NCI-H526 (cell line): ENCODE measurements at places on chromosomes 12 and 14.

GRCh38 chr14:61841145-61841544, 78.9 kb downstream of the SNAPC1 start:
- DNase-seq: no peak

DNA sequence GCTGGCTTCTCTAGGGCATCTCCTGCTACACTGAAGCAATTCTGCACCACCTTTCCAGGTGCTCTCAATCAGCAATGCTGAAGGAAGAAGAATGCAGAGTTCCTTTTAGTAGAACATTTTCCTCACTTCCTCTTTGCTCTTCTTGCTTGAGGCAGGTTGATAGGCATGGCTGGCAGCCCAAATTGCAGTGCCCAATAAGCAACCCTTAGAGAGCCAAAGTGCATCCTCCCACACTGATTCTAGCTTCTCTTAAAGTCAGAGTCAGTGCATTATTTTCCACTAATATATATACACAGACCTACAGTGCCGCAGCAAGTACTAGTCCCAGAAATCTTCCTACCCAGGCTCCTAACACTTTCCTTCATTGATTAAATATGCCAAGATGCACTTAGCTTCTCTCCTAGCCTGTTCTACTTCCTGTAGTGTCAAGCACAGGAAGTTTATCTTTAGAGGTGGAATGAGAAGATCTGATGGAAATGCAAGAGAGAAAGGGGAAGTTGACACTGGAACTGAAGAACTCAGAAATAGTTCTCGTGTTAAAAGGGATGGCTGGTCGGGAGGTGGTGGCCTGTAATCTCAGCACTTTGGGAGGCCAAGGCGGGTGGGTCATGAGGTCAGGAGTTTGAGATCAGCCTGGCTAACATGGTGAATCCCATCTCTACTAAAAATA, 132.7 kb downstream of the SSPN start:
- no peak for DNase-seq

DNA sequence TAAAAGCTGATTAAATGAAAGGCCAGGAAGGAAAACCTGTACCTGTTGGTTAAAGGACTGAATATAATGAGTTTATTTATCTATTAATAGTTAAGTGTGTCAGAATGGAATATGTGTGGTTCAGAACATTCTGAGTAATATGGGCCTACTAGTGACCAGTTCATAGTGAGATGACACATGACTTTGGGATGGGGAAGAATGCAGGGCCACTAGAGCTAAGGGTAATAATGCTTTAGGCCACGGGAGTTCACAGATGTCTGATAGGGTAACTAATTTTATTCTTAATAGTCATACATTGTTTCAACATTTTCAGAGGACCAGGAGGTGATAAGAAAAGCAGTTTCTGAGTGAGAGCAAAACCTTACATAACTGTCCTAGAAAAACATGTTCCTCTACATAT, 247.8 kb upstream of the OR4E1 start:
- DNase-seq: no peak

DNA sequence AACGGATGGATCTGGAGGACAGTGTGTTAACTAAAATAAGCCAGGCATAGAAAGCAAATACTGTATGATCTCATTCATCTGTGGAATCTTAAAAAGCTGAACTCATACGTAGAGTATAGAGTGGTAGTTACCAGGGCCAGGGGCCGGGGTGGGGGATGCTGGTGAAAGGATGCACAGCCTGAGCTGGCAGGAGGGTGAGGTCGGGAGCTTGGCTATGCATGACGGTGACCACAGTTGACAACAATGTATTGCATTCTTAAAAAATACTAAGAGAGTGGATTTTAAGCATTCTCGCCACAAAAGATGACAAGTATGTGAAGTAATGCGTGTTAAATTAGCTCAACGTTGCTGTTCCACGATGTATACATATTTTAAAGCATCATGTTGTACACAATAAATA, 351.3 kb downstream of the TMEM121 start:
- DNase-seq: no peak

GRCh38 chr14:61090432-61091216, 109.6 kb downstream of the SLC38A6 start:
- DNase-seq: no peak

DNA sequence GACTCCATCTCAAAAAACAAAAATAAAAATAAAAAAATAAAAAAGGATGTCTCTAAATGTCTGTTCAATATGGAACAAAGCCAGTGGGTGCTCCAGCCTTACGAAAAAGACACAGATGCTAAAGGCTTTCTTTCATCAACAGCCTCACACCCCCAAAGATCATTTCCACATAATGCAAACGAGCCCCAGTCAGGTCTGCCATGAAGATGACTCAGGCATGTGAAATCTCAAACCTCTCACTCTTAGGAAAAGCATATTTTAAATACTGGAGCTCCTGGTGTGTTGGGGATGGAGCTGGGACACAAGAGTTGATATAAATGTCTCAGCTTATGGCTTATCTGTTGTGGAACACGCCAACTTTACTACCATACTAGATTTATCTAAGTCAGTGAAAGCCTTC, 49.9 kb upstream of the PLXNC1 start:
- DNase-seq: no peak

- no peak for DNase-seq
Observed at GRCh38 chr12:57142121-57142520, 5.3 kb downstream of the LRP1-AS start.

DNA sequence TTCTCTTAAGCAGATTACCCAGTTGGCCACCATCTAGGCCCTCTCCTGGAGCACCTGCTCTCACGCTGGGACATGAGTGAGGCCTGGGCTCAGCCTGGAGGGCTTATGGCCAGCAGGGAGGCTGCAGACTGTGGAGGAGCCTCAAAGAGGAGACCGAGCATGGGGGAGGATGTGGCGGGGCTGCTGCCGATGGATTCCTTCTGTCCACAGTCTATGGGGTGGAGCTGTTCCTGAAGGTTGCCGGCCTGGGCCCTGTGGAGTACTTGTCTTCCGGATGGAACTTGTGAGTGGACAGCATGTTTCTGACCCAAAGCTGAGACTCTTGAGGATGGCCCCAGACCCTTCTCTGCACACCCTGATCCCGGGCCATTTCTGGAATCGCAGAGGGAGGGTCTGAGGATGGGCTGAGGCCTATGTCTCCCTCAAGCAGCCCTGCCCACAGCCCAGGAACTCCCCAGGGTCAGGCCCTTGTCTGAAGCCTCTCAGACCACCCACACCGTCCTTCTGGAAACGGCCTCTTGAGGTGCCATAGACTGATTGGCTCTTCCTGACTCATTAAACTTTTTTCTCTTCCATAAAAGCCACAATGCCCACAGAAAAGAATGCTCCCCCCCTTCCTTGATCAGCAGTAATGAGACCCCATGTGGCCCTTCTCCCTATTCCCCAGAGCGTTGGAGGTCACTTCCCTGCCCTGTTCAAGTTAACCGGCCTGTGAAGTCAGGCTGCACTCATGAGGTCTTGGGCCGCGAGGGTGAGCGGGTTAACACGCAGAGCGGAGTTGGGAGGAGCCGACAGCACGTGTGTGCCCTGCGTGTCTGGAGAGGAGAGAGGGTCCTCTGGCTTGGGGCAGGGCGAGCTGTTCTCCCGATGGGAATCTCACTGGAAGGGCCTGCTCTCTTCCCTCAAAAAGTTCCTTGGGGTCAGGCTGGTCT, 49.0 kb downstream of the SLC8B1 start:
- DNase-seq: no peak

DNA sequence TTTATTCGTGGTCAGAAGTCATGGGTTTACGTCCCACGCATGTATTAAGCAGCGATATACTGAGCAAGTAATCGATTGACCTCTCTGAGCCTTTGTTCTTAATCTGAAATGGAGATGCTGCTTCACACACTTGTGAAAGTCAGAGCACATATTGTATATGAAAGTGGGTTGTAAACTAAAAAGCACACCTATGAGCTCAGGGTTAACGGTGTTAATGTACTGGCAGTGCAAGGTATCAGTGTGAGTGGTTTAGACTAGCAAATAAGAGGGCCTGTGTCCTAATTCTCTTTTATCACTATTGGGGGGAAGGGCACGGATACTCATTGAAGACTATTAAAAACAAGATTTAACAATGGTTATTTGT, 676 bp downstream of the MRPL42 start:
- DNase-seq: peak; percentile 48

GRCh38 chr14:71314717-71315116, 407.5 kb downstream of the PCNX1 start:
- no peak for DNase-seq

DNA sequence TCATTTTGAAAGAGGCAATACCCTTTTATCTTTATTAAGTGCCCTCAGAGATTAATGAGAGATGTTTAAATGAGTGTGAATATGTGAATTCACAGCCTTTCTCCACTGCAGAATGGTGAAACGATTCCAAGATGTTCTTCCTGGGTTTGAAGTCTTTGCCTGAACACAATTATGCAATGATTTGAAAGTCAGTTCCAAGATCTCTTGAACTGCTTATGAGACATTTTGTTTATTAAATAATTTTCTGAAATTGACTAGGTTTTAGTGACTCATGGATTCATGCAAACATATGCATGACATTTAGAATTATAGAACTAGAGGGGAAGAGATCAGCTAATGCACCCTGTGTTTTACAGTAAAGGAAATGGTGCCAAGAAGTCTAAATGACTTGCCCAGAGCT, 118.1 kb upstream of the SLC38A2 start:
- DNase-seq: no peak

DNA sequence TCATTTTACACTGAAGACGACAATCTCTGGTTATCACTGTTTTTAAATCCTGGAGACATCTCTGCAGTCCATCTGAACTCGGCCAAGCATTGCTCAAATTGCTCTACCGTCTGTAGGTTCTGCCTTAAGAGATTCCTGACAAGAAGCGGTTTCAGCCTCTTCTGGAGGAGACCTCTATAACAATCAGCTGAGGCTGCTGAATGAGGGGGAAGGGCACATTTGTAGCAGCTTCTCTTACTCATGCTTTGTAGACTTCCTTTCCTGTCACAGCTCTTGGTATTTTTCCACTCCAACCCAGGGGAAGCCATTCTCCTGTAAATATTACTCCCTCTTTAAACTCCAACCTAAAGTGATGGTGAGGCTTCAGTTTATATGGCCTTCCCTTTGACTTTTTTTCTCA, 3.0 kb downstream of the ARG2 start:
- no peak for DNase-seq

GRCh38 chr12:130562716-130563115, 153.4 kb downstream of the RIMBP2 start:
- no peak for DNase-seq

DNA sequence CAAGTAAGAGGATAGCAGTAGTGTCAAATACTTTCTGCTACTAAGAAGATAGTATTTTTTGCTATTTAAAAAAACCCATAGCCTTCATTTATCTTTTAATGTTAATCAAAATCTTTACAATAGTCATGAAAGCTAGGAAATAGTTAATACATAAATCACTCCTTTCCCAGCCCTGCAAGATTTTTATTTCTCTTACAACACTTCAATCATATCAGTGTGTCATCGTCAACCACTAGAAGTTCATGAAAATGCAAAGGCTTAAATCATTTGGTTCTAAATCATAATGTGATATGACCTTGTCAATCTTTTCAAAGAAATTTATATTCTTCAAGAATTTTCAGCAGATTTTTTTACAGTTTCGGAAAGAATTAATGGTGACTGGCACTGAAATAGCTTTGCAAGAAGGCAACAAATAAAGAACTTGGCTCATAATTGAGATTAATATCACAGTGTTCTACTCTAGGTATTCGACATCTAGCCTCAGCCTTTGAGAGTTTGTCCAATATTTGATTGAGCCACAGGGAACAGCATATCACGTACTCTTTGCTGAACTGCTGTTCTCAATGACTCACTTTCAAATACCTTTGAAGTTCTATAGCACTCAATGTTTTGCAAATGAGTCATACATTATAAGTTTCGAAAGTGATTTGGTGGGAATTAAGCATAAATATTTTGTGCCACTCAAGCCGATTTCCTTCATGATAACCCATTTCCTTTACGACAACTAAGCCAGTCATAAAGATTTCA, 384.0 kb upstream of the FOXG1 start:
- no peak for DNase-seq

GRCh38 chr14:20641591-20641990, at the start of gene OR6S1:
TSS of gene OR6S1 (minus strand) at chr14:20641691. CDS start at chr14:20641691, 0 bp downstream.
- DNase-seq: no peak

GRCh38 chr12:117854339-117855012, 114.3 kb downstream of the KSR2 start:
- peak; percentile 48 for DNase-seq

- DNase-seq: no peak
Observed at GRCh38 chr12:45296046-45296586, 80.2 kb downstream of the ANO6 start.

DNA sequence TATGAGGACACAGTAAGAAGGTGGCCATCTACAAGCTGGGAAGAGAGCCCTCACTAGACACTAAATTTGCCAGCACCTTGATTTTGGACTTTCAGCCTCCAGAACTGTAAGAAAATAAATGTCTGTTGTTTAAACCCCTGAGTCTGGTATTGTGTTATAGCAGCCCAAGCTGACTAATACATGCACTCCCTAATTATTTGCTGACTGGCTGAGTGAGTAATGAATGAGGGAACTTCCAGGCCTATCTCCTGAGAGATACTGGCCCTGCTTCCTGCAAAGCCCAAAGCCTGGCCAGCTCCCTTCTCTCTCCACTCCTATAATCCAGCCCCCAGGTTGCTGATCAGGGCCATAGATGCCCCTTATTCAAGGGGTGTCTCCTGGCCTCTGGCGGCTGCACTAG, 120.0 kb upstream of the NOS1 start:
- DNase-seq: no peak

GRCh38 chr14:37617864-37618365, 22.5 kb downstream of the TTC6 start:
- DNase-seq: no peak

- no peak for DNase-seq
Observed at GRCh38 chr12:108270035-108270848, 68.9 kb downstream of the CMKLR1 start.

GRCh38 chr12:2234646-2235350, 182.0 kb downstream of the CACNA1C start:
- peak; percentile 65 for DNase-seq

DNA sequence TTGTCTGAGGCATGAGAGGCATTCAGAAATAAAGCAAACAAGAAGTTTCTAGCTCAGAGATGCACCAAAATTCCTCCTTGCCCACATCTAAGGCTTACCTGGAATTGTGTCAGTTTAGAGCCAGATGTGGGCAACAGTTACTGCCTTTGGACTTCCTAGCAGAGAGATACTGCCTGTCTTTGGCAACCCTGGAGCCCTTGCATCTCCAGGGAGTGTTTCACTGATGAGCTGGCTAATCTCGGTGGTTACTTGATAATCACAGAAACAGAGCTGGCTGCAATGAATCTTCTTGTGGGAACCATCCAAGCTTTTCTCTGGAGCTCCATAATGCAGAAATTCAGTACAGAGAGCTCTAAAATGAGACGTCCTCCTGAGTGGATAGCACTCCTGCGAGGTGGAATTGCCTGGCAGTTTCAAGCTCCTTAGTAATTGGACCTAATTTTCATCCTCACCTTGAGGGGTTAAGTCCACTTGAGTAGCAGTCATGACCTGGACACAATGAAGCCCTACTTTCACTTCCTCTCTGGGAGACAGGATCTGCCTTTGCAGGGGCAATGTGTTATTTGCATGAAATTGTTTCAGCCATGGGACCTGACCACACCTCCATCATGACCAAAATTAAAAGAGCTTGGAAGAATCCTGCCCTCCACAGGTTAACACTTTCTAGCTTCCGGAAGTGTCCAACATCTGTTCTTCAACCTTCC, 108.8 kb upstream of the ARHGAP5 start:
- peak; percentile 32 for DNase-seq
